ENCODE measurements at places on chromosomes 2 and 18.

GRCh38 chr2:29917781-29918180 lies 3.6 kb downstream of the ALK start:
- DNase-seq, result no peak

- no peak for DNase-seq
Measured at GRCh38 chr18:48521723-48522122, 17.1 kb upstream of the CTIF start.

DNA sequence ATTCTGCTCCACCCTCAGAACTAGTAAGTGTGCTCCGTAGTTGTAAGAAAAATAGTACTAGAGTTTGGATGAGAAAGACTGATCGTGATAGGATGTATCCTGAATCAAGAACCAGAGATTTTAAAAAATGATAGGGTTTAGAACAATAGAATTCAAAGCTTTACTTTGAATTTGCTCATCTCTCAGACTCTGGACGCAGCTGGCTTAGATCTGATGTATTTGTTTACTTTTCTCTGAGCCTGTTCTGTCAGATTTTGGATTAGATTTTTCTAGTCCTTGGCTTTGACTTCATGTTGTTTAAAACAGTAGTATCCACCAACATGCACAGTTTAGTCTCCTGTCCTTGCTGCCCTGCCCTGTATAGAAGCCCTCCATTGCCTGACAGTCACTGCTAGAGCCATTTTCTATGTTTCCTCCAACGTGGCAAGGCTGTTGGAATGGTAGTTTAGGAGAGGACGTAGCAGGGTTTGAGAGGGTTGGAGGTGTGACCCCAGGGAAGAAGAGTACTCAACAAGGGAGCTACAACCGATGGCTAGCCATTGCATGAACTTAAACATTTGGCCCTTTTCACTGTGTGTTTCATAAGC lies 92.4 kb downstream of the MYO3B start:
- DNase-seq, result no peak

GRCh38 chr2:6071519-6071918 lies 379.3 kb downstream of the SOX11 start:
- no peak for DNase-seq

DNA sequence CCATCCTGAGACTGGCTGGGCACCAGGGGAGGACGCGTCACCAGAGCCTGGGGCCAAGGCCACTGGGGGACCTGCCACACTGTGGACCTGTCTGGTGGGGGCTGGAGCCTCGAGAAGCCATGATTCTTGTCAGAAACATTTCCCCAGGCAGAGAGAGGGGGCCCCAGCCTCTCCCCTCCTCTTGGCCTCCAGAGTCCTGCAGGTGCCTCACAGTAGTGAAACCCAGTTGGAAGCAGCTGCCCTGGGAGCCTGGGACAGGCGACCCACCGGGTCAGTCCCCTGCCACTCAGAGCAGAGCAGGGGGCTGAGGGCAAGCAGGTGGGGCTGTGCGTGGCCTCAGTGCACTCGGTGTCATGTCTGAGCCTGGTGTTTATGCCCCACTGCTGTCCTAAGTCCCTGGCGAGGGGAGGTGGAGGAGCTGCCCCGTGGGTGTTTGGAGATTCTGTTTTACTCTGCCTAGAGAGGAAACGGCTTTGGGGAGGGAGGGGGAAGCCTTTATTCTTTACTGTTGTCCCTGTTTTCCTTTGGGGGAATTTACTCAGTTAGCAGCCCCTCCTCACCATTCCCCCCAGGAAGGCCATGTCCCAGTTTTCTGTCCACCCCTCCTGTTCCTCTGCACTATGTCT lies 7.7 kb downstream of the OXER1 start:
- no peak for DNase-seq

DNA sequence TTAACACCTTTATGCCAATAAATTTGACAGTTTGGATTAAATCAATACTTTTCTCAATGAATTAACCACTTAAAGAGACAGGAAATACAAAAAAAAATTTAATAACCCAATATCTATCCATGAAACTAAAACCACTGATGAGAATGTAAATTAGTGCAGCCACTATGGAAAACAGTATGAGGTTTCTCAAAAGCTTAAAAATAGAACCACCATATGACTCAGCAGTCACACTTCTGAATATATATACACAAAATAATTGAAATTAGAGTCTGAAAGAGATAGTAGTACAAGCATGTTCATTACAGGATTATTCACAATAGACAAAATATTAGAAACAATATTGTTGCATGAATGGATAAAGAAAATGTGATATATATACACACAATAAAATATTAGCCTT lies 382.1 kb upstream of the SETBP1 start:
- no peak for DNase-seq

DNA sequence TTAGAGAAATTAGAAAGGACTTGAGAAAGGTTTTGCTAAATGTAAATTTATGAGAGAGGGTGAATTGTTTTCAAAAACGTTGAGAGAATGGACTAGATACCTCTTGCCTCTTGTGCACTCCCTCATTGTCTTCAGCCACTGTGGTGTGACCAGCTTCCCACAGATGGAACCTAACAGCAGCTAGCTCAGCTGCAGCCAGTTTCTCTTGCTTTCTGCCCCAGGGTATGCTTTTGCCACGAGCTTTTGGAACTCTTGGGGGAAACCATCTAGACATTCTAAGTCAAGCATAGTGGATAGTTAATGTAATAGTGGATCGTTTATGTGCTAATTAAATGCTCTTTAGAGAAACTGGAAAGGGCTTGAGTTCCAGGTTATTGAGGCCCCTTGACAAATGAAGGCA lies 288.2 kb downstream of the CTNNA2 start:
- no peak for DNase-seq

GRCh38 chr2:3288470-3289170 lies 89.0 kb downstream of the EIPR1 start:
- no peak for DNase-seq

GRCh38 chr2:238251331-238251730 lies 11.5 kb upstream of the HES6 start:
- DNase-seq, result no peak

- no peak for DNase-seq
Measured at GRCh38 chr2:111923276-111923804, 24.9 kb downstream of the MERTK start.

DNA sequence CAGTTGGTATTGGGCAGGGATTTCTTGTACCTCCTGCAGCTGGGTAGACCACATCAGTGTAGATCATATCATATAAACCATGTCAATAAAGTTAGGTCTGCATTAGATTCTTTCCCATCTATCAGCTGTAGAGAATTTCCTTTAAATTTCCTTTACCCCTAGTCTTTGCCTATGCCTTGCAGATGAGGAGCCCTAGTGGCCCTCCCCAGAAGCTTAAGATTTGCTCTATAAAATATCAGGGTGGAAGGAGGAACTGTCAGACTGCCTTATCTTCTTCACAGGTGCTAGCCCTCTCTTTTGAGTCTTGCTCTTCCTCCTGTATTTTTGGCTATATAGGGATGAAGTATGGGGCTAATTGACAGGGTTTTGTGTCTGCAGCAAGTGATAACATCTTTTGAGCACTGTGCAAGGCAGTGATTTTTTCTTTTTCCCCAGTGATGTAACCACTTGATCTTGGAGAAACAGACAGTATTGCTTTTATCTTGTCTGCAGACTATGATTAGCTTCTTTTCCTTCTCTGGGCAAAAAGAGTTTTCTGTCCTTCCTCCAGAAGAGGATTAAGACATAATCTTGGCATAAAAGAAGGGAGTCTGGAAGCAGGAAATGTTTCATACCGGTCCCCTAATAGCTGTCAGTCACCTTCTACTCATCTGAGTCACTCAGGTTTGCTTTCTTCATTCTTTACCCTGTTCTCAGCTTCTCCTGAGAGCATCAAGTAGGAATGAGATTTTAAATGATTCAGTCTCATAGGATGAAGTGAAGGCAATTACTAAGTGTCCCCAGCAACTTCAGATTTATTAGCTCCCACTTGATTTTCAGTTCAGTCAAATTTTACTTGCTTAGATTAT lies 286.4 kb downstream of the CDH19 start:
- DNase-seq, result no peak

DNA sequence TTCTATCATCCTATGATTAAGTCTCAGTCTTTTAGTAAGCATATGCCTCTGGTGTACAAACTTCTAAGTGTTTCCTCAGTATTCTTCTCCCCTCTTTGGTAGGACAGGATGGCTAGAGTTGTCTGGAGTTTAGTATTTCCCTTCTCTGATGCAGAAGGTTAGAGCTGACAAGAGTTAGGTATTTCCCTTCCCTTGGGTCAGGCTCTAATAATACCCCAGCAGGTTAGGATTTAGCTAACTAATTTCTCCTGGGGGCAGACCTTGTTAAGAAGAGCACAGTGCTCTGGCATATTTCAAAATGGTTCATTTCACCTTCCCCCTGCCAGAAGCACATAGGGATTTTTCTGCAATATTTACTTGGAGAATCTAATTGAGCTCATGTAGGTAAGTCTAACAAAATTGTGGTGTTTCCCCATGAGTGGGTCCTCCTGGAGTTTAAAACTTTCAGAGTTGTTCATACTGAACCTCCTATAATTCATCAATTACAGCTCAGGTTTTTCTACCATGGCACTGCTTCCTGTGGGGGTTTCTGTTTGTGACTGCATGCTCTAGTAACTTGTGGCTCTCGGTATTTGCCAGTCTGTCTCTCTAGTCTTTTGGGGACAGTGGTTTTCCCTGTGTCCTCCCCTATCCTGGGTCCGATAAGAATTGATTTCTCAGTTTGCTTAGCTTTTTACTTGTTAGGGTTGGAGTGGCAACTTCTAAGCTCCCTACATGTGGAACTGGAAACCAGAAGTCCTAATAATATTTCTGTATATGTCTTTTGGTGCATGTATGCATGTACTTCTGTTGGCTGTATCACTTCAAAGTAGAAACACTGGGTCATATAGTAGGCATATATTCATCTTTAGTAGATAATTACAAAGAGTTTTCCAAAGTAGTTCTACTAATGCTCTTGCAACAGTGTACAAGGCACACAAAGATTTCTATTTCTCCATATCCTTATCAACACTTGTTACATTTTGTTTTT lies 77.7 kb downstream of the GDF7 start:
- no peak for DNase-seq

DNA sequence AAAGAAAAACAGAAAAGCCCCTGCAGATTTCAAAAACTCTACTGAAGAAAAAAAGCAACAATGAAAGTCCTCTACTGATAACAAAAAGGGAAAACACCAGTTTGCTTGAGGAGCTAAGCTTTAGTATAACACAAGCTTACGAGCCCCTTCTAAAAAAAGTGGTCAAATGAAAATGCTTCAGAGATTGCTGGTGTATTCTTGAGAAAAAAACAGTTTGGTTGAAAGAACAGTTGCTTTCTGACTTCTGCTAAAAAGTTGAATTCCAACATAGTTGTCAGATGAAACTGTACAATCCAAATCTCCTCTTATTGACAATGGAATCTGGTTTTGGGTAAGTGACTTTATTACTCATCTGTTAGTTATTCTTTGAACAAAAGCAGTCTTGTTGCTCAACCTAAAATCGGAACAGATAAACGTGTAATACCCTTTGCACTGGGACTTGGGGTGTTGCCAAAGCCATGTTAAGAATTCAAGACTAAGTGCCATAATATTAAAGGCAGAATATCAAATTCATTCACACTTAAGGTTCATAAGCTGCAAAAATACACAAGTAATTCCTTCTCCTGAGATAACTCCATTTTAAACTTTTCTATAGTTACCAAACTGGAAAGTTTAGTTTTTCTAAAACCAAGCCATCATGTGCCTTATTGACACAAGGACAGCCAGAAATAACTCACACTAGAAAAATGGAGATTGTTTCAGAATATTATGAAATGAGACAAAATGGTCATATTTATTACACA lies 45.3 kb upstream of the SPAG16 start:
- DNase-seq, result no peak

DNA sequence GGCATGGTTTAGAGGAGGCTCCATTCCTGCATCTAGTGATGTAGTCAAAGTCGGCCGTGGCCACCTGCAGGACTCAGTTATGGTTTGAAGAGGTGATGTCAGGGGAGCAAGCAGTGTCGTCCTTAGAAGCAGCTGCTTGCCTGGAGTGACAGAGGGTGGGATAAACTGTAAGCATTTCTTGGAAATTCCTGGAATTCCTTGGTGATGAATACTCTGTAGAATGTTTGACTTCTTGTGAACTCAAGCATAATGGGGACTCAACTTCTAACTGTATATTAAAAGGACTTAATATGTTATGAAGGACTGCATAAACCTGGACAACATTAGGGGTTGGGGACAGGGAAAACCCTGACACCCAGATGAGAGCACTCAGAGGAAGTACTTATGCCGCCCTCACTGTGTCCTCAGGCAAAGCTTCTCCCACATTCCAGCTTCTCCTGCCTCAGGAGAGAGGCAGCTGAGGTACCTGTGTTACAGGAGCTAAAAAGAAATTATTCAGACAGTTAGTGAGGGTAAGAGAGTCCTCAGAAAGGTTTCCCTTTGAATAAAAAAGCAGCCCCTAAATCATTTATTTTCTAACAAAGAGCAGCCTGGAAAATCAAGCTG lies 459.9 kb upstream of the CELF4 start:
- no peak for DNase-seq

DNA sequence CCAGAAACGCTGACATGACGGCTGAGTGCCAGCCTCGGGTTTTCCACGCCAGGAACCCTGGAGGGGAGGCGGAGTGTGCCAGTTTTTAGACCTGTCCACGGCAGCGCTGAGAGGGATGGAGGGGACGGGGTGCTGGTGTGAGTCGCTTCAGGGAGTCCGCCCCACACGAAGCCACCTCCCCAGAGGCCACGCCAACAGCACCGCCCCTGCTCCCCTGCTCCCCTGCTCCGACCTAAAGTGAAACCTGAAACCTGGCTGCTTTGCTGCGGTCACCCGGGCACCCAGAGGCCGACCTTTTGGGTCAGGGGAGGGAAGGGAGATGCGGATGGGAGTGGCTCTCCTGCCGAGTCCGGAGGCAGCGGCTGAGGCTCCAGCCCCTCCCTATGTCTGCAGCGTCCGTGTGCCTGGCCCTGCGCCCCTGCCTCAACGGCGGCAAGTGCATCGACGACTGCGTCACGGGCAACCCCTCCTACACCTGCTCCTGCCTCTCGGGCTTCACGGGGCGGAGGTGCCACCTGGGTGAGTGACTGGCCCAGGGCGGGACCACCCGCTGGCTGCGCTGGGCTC lies 38.1 kb downstream of the SNED1 start:
- DNase-seq, result peak; percentile 63

- DNase-seq, result no peak
Measured at GRCh38 chr2:150693556-150693955, 206.1 kb upstream of the RND3 start.

DNA sequence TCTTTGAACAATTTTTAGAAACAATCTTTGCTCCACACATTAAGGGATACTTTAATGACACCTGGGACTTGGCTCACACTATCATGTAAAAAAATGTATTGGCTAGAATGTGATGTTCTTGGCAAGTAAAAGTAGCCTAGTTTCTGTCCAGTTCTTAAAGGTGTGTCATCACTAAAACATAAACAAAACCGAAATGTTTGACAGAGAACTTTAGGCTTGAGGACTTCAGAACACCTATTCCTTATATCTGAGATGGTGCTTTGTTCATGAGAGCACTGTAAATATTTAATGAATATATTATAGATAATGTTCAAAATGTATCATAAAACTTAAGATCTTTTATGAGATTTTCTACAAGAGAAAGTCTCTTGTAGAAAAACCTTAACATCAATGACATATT lies 19.8 kb upstream of the HNRNPA3 start:
- DNase-seq, result no peak

- DNase-seq, result no peak
Measured at GRCh38 chr2:101430156-101430555, 42.9 kb upstream of the CREG2 start.

GRCh38 chr2:65309699-65310098 lies 82.1 kb downstream of the ACTR2 start:
- no peak for DNase-seq

All from CD4-positive, alpha-beta T cell treated with Interleukin-15 for 1 hour (primary cell).